ENCODE measurements at places on chromosomes 12 and 14. TPM values are rescaled to one million over a fixed set of nuclear protein-coding genes. Genes with fewer than 3 reads are reported as not detected.
A peak's percentile ranks its signal among the peaks of the same experiment; 100 is the strongest.

The KICS2 gene
- 9.9 TPM for total RNA-seq

- no peaks in the 10 kb centered on the region for H3K36me3 ChIP-seq
- no peak overlapping the region for H3K27ac ChIP-seq
- DNase-seq, result no peak
- peaks cover 2% of the 10 kb centered on the region for H3K27me3 ChIP-seq
These were observed 27.7 kb upstream of the CMA1 start for GRCh38 chr14:24535737-24536136.

DNA sequence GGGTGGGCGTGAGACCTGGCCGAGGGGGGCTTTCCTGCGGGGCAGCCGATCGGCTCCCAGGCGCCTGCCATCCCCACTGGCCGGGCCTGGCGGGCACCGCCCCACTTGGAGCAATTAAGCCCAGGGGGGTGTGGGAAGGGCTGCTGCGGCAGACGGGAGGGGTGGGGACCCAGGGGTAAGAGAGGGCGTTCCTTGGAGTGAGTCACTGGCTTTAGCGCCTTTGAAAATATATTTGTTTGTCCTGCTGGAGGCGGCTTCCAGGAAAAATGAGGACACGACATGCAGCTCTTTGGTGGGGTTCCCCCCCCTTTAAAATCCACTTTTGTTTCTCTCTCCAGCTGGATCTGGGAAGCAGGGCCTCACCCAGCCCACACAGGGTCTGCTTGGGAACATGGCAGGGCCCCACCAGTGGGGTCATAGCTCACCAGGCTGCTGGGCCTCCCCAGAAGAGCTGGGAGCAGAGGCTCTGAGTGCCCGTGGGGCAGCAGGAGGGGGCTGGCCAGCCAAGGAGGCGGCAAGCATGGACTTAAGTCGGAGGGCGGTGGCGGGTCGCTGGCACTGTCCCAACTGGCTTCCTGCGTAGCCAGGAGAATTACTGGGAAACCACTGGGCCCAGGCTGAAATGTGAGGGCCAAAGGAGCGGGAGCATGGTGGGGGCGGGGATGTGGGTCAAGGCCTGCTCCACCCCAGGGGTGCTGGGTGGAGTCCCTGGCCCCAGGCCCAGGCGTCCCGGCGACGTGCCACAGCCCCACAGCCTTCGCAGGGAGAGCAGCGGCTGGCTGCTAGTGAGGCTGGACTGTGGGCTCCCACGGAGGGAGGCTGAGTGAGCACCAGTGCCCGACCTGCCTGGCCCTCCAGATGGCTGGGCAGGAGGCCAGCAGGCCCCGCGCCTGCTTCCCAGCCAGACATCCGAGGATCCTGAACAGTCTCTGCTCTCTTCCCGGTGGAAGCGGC, 128.0 kb downstream of the RFLNA start:
- no peaks in the 10 kb centered on the region for H3K27me3 ChIP-seq
- no peak overlapping the region for H3K4me3 ChIP-seq
- no peak overlapping the region for H3K27ac ChIP-seq
- peaks cover 39% of the 10 kb centered on the region for H3K36me3 ChIP-seq

The KRT77 gene
- total RNA-seq, result not detected

- H3K27ac ChIP-seq, result no peak overlapping the region
- H3K4me1 ChIP-seq, result no peaks in the 10 kb centered on the region
- no peaks in the 10 kb centered on the region for H3K27me3 ChIP-seq
- no peak for DNase-seq
- no peak overlapping the region for H3K4me3 ChIP-seq
These were observed 6.9 kb downstream of the SERPINA4 start for GRCh38 chr14:94568186-94568585.

- no peaks in the 10 kb centered on the region for H3K27me3 ChIP-seq
- peaks cover 2% of the 10 kb centered on the region for H3K36me3 ChIP-seq
- H3K27ac ChIP-seq, result peak overlapping the region; percentile 93
- peaks cover 25% of the 10 kb centered on the region for H3K4me1 ChIP-seq
- no peak overlapping the region for H3K4me3 ChIP-seq
These were observed 280.9 kb upstream of the FLRT2 start for GRCh38 chr14:85248881-85249635.

GRCh38 chr12:93198086-93198485, 179.6 kb upstream of the NUDT4 start:
- no peak overlapping the region for H3K4me3 ChIP-seq
- H3K4me1 ChIP-seq, result peaks cover 5% of the 10 kb centered on the region
- DNase-seq, result no peak
- H3K27me3 ChIP-seq, result no peaks in the 10 kb centered on the region
- H3K36me3 ChIP-seq, result peaks cover 4% of the 10 kb centered on the region
- no peak overlapping the region for H3K27ac ChIP-seq

All from WTC11 (cell line).